COR-L47 (cell line): ENCODE measurements at places on chromosomes 5 and 9.

DNA sequence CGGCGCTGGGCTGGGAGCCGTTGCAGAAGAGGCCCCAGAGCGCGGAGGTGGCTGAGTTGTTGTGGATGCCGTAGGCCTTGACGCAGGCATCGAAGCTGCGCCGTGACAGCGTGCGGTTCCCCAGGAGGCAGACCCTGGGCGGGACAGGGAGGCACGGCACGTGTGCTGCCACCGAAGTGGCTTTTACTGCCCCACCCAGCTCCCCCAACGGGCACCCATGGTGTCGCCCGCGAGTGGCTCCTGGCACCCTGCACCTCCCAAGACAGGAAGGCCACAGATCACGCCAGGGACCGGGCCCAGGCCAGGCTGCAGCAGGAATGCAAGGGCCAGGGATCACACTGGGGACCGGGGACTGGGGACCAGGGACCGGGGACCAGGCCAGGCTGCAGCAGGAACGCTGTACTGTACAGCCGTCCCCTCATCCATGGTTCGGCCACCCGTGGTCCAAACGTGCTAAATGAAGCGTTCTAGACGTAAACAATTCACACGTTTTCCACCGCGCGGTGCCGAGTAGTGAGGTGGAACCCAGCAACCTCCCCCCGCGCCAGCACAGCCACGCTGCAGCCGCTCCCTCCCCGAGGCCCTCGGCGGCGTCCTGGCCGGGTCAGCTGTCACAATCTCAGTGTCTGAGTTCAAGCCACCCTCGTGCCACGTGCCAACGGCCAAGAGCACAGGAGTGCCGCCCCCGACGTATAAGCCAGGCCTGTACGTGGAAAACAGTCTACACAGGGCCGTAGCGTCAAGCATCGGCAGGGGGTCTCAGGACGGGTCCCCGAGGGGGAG, 27.8 kb downstream of the SLC12A7 start:
- no peak for DNase-seq

GRCh38 chr5:98464737-98465330, 308.6 kb upstream of the RGMB start:
- DNase-seq: no peak

- no peak for DNase-seq
Measured at GRCh38 chr5:55920784-55921183, 69.6 kb downstream of the IL31RA start.

DNA sequence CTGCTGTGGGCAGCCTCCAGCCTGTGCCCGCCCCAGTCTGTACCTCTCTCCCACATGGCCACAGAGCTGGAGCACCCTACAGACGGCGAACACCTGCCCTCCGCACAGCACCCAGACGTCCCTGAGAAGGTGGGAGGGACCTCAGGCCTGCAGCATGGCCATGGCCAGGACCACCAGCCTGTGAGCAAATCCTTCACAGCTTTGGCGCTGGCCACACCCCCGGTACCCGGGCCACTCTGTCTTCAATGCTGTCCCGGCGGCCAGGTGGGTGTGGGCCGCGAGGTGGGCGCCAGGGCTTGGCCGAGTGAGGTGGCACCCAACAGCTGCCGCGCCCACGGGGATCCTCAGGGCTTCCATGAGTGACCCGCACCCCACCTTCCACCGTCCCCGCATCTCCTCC, 18.7 kb downstream of the NOTCH1 start:
- DNase-seq: no peak

DNA sequence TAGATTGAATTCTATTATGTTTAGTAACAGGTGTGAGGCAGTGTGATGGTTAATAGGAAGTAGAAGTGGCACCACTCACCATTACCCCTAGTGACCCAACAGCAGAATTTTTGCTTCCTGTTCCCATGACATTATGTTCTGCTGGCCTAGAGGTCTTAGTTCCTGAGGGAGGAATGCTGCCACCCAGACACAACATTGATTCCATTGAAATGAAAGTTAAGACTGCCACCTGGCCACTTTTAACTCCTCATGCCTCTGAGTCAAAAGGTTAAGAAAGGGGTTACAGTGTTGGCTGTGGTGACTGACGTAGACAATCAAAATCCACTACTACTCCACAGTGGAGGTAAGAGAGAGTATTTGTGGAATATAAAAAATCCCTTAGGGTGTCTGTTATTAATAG, 218.9 kb upstream of the NMUR2 start:
- no peak for DNase-seq

- no peak for DNase-seq
Measured at GRCh38 chr5:111223101-111223786, 940 bp upstream of the CAMK4 start.

GRCh38 chr9:35350212-35350611, 139.7 kb upstream of the RUSC2 start:
- no peak for DNase-seq

GRCh38 chr5:9339206-9339818, 206.6 kb downstream of the SEMA5A start:
- no peak for DNase-seq

GRCh38 chr9:92911511-92912475, 34.0 kb upstream of the ZNF484 start:
- DNase-seq: peak; percentile 6

DNA sequence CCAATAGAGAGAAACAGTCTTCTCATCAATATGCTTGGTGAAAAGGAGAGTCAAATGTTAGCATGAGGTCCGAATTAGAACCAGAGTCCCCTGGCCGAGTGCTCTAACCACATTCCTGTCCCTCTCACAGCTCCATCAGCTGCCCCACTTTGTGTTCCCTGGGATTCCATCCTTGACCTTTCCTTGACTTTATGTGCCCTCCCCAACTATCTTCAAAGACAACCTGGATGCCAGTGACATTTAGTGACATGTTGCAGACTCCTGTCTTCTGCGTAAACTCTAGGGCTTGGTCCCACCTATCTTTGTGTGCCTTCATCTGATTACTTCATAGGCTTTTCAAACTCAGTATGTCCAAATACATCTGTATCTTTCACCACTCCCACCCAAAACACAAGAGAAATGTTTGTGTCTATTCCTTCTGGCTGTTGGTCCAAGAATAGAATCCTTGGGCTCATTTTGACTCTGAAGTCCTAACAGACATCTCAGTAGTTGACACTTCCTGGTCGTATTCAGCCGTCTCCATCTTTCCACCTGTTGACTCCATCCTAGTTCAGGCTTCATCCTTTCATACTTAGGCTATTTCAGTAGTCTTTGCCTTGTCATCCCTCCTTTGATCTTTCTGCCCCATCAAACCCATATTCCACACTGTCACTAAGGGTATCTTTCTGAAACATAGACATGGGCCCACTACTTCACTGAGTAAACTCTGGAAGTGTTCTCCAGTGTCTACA, 101.4 kb upstream of the CD180 start:
- DNase-seq: no peak

DNA sequence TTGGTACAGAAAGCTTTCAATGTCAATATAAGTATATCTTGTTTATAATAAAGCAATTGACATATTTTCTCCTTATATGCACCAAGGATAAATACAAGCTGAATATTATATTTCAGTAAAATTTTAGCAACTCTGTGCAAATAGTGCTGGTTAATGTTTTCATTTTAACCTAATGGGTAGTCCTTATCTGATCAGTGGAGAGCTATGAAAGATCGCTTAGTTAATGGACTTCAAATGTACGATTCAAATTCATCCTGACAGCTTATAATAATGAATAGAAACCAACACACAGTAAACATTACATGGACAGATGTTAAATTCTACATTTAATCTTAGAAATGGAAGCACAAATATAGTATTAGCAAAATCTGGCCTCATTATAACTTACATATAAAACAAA, 1495.2 kb upstream of the C9orf72 start:
- DNase-seq: no peak

DNA sequence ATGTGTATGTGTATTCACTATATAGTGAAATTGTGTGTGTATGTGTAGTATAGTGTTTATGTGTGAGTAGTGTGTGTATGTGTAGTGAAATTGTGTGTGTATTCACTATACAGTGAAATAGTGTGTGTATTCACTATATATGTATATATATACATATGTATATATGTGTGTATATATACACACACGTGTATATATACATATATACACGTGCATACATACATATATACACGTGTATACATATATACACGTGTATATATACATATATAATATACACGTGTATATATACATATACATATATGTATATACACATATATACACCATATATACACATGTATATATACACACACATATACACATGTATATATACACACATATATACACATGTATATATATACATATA, 403.6 kb upstream of the TUSC1 start:
- no peak for DNase-seq

DNA sequence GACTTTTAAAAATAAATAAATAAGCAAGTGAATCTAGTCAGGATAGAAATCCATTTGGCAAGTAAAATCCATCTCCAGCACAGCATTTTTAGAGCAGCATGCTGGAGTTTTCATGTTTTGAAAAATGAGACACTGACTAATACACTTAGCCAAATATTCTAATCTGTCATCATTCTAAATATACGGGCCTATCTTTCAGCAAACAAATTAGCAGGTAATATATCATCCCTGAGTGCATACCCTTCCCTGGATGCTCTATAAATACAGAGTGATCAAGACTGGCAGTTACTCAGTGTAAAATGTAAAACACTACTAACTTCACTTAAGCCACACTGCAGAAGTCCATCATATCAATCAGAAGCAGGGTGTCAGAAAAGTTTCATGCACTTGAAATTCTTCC, 58.4 kb downstream of the MLLT3 start:
- no peak for DNase-seq

DNA sequence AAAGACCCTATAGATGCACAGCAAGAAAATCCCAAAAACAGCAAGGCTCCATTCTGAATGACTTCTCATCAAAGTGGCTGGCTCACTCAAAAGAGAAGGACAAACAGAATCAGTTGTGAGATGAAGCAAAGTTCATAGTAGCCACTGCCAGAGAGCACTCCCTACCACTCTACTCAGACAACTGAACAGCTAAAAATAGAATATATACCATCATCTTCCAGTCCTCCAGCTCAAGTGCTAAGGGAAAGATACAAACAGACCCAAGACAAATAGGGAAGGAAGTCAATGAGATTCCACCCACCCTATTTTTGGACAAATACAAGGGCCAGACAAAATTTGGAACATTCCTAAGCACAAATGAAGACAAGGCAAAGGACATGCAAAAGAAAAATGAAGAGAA, 20.6 kb downstream of the GNAQ start:
- DNase-seq: no peak
